ENCODE measurements at places on chromosomes 1 and 21.

GRCh38 chr1:89539128-89539527 is 14.5 kb downstream of the LRRC8B start:
- no peak for DNase-seq

- no peak for DNase-seq
Observed at GRCh38 chr1:90522432-90522831, 194.7 kb downstream of the BARHL2 start.

DNA sequence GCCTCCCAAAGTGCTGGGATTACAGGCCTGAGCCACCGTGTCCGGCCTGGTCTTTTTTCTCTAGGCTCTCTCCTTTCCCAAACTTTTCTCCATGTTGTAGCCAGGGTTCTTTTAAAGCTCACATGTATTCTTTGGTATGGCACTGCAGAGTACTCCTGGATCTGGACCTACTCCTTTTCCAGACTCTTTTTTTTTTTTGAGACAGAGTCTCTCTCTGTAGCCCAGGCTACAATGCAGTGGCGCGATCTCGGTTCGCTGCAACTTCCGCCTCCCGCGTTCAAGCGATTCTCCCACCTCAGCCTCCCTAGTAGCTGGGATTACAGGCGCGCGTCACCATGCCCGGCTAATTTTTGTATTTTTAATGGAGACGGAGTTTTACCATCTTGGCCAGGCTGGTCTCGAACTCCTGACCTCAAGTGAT is 602 bp upstream of the MED18 start:
- DNase-seq = no peak

GRCh38 chr1:162701286-162701685 is 69.0 kb downstream of the DDR2 start:
- DNase-seq = no peak

DNA sequence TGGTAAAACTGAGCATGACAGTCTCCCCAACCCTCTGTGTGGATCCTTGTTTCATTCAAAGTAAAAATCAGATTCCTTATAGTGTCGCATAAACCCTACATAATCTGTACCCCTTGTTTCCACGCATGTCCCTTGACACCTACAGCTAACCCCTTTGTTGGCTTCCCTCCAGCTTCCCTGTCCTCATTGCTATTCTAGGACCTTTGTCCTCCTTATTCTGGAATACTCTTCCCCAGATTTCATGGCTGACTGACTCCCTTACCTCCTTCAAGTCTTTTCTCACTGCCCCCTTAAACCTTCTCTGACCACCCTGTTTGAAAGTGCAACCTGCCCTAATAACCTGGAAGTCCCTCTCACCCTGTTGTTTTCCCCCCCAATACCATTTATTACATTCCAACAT is 4.0 kb downstream of the RNF11 start:
- no peak for DNase-seq

GRCh38 chr1:201222125-201222524 is 31.5 kb downstream of the IGFN1 start:
- DNase-seq = no peak

- DNase-seq = no peak
Observed at GRCh38 chr1:157856538-157856937, 14.9 kb upstream of the CD5L start.

GRCh38 chr1:19597496-19598309 is 46.4 kb upstream of the NBL1 start:
- peak; percentile 31 for DNase-seq

DNA sequence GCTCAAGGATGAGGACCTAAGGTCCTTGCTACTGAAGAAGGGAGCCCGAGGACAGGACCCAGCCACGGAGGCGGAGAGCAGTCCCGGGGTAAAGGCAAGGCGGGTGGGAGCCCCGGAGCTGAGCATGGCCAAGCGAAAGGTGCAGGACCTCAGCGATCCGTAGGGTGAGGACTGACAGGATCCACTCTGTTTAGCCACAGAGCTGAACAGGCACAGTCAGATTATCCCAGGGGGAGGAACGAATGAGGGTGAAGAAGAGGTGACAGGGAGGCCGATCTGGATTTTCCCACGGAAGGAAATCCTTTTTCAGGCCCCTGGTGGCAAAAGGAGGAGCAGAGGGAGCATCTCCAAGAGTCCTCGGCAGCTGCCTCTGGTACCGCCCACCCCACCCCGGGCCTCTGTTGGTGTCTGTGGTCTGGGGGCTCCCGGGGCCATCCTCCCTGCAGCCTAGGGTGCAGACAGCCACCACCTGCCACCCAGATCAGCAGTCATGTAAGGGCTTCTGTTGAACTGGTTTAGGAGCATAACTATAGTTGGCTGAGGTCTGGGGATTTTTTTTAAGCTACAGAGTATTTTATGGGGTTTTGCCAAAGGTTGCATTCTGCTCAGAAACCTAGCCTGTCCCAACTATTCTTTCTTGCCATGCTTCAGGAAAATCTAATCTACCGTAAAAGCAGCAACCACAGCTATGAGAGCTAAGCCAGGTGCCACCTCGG is 32.3 kb upstream of the LBR start:
- DNase-seq = no peak

- DNase-seq = no peak
Observed at GRCh38 chr1:226590614-226591013, 42.0 kb downstream of the STUM start.

DNA sequence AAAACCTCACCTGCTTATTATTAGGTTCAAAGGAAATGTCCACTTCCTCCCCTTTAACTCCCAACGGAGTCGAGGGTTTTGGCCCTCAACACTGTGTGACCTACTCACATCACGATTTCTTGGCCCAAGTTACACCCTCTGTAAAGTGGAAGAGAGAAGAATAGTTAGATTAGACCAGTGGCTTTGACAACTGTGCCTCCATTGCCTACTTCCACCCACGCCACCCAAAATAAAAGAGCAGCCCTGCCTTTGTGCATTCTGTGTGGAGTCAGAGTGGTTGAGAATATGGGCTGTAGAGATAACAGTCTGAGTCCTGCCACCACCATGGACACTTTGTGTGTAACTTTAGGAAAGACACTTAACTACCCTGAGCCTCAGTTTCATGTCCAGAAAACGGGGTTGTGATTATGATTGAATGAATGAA is 4.1 kb upstream of the HDGF start:
- no peak for DNase-seq

GRCh38 chr1:95829556-95829955 is 595.5 kb downstream of the RWDD3 start:
- no peak for DNase-seq

DNA sequence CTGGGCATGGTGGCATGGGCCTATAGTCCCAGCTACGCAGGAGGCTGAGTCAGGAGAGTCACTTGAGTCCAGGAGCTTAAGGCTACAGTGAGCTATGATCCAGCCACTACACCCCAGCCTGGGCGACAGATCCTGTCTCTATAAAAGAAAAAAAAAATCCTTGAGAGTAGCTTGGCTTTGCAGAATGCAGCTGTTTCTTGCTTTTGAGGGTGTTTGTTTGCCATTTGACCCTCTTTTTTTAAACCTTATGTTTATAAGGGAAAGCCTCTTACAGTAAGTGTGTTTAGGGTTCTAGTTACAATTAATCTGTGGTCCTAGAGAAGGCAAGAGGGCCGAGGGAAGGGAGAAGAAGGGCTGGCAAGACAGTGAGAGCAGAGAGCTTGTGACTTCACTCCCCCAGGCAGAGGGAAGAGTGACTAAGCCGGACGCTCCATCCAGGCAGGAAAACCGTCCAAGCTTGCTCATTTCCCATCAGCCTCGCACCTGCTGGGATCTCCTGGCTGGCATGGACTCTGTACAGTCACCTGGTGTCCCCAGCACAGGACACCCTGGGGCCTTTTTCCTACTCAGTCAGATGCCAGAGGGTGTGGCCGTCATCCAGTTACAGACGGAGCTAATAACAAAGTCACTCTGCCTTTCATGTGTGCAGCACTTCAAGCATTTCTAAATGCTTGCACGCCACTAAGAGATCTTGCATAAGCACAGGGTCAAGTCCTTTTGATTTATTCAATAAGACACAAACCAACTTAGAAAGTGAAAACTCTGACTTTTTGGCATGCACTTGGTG is 55.5 kb upstream of the PSEN2 start:
- peak; percentile 77 for DNase-seq

- no peak for DNase-seq
Observed at GRCh38 chr1:228445490-228445842, 28.8 kb upstream of the TRIM17 start.

DNA sequence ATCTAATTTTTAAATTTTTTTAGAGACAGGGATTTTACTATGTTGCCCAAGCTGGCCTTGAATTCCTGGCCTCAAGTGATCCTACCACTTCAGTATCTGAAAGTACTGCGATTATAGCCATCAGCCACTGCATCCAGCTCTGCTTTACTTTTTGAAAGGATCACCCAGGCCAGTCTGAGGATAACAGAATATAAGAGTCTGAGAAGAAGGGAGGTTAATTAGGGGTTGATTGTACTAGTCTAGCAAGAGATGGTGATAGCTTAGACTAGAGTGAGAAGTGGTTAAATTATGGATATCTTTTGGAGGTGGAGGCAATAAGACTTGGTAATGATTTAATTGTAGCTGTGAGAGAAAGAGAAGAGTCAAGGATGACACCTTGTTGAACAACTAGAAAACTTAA is 32.2 kb downstream of the PHACTR4 start:
- DNase-seq = no peak

DNA sequence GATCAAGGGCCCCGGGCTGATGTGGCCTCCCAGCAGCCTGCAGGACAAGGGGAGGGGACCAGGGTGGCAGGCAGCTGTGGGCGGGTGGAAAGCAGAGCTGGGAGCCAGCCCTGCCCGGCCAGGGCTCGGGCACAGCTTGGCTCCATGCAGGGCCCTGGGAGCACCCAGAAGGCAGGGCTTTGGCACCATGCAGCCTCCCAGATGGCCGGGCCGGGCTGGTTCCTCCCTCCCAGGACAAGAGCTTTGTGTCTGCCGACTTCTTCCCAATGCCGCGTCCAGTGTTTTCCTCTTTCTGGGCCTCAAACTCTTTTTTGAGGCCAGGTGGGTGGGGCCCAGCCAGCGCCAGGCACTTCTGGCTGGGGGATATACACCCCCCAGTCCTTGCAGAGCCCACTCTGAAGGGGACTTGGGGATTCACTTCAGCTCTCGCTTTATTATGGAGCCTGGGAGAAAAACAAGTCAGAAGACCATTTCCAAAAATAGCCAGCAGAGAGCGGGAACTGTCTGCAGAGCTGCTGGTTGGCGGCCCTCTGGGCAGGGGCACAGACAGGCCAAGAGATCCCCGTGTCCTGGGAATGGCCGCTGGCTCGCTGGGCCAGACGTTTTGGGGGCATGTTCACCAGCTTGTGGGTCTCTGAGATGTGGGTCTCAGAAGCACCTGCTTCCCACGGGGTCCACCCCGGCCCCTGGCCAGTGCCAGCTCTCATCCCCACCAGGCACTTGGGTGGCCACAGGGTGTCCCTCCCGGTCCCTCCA is 103.8 kb upstream of the ARHGEF16 start:
- peak; percentile 45 for DNase-seq

DNA sequence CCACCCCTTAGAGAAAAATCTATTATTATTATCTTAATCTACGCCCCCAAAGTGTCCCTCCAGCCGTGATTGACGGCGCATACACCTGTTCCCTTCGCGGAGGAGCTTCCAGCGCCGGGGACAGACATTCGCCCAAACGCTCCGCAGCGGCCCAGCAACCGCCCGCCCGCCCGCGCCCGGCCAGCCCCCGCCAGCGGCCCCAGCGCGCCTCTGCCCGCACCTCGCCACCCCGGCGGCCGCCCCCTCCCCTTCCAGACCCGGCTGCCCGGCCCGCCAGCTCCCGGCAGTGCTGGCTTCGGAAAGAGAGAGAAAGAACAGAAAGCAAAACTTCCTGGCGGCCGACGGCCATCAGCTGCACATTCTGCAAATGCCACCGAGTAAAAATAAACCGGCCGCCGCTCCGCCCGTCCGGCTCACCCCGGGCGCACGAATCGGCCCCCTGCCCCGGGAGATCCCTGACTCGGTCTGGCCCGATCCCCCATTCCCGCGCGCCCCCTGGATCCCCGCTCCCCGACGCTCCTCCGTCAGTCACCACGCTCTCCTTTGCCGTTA is 1.6 kb downstream of the CASZ1 start:
- DNase-seq = peak; percentile 32

- DNase-seq = peak; percentile 70
Observed at GRCh38 chr1:94801919-94802546, 18.1 kb upstream of the SLC44A3 start.

- no peak for DNase-seq
Observed at GRCh38 chr1:111776391-111776790, 20.7 kb downstream of the DDX20 start.

DNA sequence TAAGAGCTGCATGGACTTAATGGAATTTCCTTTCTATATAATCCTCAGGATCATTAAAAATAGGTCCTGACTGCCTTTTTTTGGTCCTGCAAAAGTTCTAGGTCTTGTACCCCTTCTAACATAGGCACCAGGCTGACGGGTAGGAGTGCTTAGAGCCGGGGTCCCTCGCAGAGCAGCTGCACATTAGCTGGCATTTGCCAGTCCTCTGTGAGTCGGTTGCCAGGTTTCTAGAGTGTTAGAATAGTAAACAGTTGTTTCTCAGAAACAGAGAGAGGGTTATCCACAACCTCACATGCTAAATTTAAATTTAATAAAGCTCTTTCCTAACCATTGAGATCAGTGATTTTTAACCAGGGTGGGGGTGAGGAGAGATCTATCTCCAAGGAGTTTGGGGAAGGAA is 35.4 kb upstream of the HEATR1 start:
- DNase-seq = no peak

- DNase-seq = no peak
Observed at GRCh38 chr1:89929467-89930063, 65.3 kb upstream of the ZNF326 start.

GRCh38 chr1:226126824-226127569 is 59.5 kb downstream of the ACBD3 start:
- no peak for DNase-seq

- peak; percentile 39 for DNase-seq
Observed at GRCh38 chr1:113930499-113931161, 1.5 kb downstream of the HIPK1 start.

GRCh38 chr1:171984850-171985485 is 143.7 kb downstream of the DNM3 start:
- DNase-seq = peak; percentile 56

DNA sequence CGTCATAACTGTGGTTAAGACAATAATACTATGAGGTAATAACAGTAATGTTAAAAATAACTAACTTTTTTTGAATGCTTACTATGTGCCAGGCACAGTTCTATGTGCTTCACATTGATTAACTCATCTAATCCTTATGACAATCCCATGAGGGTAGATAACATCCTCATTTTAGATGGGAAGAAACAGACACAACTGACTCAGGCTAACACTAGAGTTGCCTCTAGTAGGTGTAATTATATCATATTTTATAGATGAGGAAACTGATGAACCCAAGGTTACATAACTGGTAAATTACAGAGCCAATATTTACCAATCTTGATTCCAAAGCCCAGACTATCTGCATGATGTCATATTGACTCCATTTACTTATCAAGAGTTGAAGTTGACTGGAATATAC is 23.5 kb downstream of the SERPINC1 start:
- no peak for DNase-seq

GRCh38 chr1:58060559-58061170 is 485.9 kb downstream of the OMA1 start:
- DNase-seq = no peak

DNA sequence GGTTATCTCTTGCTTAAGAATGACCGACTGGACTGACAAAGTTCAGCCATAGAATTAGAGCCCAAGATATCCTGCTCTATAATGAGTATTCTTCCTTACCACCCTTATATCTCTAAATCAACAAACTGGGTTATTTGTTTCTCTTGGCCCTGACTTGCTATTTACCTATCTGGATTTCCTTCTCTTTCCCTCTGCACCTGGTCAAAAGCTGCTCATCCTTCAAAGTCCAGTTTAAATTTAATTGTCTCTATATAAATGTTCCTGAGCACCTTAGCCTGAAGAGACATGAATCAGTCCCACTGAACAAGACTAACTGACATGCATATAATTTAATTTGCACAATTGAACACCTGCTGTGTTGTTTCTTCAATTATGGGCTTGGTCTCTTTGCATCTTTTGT is 127.1 kb upstream of the KCNJ15 start:
- DNase-seq = no peak
